Stimulated activated CD8-positive, alpha-beta memory T cell treated with anti-CD3 and anti-CD28 coated beads, Interleukin-15, amount 100 ng/mL, for 1 hour (primary cell): ENCODE measurements at places on chromosomes 2 and 18.

GRCh38 chr18:41695441-41695840 is 259.6 kb upstream of the PIK3C3 start:
- no peak for DNase-seq

GRCh38 chr2:5660591-5660990 is 31.6 kb upstream of the SOX11 start:
- no peak for DNase-seq

DNA sequence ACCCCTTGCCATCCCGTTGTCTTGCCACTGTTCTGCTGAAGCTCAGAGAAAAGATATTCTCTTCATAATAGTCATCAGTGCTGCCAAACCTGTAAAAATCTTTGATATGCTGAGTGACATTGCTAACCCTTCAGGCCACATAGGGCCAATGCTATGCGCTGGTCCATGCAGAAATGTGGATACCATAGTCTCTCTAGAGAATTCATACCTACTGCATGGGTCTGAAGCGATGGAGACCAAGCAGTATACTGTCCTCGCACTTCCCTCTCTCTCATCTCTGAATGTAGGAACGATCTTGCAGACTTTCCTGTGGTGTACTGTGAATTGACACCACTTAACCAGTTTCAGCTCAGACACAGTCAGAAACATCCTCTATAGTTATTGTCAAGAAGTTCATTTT is 17.9 kb upstream of the ANKRD44 start:
- no peak for DNase-seq

DNA sequence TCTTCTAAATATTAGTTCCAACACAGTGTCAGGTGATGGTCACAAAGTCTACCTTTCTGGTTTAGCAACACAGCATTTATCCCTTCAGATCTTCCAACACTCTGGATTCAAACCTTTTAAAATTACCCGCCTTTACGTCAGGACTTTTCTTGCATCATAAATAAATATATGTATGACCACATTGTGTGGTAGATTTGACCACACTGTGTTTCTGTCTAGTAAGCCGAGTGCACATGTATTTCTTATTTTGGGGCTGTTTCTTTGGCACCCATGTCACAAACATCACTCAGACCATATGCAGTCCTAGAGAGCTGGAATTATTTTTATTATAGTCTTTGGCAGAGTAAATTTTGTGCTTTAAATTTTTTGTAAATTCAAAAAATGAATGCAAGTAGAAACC is 172.1 kb downstream of the ANKRD44 start:
- DNase-seq = no peak

DNA sequence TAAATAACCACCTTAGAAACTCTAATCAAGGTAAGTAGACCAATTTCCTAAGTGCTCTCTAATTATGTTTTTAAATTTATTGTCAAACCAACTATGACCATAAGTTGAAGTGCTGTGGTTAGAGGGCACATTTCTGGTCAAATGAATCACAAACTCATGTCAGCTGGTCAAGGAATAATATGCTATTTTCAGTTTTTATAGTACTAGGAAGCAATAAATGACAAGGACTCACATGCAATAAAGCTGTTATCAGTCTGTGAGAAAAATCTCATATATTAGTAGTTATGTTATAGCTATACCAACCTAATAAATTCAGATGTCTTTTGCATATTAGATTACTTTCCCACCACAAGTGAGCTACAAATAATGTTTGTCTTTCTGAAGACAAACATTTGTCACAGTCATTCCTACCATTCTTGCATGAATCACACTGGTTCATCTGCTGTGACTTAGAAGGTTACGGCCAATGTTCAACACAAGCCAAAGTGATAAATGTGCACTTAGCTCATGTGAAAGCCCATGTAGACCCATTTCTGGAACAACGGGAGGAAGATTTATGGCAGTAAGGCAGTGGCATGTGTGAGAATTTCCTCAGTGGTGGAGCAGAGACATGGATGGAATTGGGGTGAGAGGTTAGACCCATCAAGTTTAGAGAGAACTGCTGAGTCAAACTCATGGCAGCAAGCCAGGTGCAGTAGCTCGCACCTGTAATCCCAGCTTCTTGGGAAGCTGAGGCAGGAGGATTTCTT is 27.4 kb upstream of the CCNYL1 start:
- DNase-seq = no peak

GRCh38 chr2:124065636-124066035 is 40.5 kb downstream of the CNTNAP5 start:
- DNase-seq = no peak

DNA sequence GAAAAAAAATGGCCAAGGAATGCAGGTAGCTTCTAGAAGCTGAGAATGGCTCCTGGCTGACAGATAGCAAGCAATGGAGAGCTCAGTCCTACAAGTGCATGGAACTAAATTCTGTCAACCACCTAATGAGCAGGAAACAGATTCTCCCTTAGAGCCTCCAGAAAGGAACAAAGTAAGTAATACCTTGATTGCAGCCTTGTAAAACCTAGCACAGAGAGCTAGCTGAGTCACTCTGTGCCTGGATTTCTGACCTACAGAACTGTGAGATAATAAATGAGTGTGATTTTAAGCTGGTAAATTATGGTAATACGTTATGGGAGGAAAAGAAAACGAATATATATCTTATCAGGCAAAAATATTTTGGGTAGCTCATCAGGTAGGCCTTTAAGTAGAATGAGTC is 7.4 kb upstream of the LNPK start:
- no peak for DNase-seq

- DNase-seq = no peak
These were observed 266.8 kb upstream of the LYPD1 start for GRCh38 chr2:132936791-132937190.

GRCh38 chr18:49692906-49693716 is 120.2 kb downstream of the ACAA2 start:
- no peak for DNase-seq

GRCh38 chr2:233409286-233409991 is 55.1 kb downstream of the DGKD start:
- DNase-seq = no peak

- no peak for DNase-seq
These were observed 152.4 kb downstream of the ZFP36L2 start for GRCh38 chr2:43074052-43074451.

DNA sequence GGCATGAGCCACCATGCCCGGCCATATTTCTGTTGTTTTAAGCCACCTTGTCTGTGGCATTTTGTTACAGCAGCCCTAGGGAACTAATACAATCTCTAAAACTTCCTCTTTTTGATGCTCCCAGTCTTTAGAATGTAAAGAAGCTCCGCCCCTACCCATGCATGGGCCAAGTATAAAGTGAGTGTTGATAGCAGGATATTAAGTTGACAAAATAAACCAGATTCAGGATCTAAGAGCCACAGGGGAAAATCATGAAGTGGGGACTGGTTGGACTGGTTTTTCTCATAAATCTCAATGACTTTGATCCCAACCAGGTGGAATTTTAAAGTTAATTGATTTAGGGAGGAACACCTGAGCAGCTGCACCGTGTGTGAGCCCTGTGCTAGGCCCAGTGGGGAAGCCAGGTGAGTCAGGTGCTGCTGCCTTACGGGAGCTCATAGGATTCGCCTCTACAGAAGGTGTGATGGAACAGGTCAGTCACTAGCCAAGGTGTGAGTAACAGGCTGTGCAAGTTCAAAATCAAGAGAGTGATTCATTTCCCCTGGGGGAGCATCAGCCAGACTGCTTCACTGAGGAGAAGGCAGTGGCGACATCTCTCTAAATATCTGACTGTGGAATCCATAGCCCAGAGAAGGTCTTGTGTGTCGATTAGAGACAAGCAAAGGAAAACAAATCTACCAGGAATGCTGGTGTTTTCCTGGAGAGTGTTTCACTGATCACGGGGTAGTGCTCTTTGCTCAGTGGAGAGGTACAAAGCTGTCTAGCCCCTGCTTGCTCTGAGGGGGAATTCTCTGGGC is 63.0 kb upstream of the MSH2 start:
- no peak for DNase-seq

GRCh38 chr2:17057109-17058017 is 391.7 kb upstream of the CYRIA start:
- no peak for DNase-seq

DNA sequence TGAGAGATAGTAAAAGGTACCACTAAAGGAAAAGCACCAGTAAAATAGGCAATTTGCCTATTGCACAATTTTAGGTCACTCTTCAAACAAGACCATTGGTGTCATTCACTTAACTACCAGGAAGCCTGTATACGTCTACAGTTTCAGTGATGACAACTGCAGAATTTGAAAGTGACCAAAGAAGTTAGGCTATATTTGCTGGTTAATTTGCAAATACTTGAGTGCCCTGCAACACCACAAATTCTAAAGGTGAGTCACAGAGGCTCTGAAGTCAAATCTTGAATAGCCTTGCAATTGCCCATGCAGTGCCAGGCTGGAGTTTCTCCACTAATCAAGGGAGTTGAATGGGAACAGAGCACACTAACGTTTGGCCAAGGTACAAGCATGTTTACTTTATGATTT is 128.7 kb upstream of the CCDC68 start:
- no peak for DNase-seq
